T1000 (cell line): ENCODE measurements at places on chromosomes 16 and 17.

- no peak for DNase-seq
Measured at GRCh38 chr16:77064037-77064436, 127.0 kb upstream of the MON1B start.

DNA sequence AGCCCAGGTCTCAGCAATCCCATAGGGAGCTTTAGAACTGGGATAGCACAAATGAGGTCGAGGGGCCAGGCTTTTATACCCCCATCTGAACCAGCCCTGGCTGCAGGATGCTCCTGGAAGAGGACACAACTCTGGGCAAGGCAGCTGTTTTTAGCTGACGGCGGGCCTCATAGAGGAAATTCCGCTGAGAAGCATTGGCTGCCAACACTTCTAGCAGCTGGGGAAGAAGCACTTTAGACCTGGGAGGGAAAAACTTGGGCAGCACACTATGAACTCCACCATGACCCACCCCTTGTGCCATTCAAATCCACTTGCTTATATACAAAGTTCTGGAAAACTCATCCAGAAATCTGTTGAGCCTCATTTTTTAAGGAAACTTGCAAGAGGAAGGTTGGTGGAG, 5.0 kb downstream of the CCL11 start:
- DNase-seq = no peak

DNA sequence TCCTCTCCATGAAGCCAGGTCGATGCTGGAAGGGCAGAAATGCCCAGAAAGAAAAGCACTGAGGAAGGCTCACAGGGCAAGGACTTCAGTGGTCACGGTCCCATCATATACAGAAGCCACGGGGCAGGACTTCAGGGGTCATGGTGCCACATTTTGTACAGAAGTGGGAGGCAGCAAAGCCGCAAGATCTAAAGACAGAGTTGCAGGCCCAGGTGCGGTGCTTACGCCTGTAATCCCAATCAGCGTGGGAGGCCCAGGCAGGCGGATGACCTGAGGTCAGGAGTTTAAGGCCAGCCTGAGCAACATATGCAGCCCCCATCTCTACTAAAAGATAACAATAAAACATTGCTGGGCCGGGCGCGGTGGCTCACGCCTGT, 96.0 kb downstream of the NXN start:
- no peak for DNase-seq

- no peak for DNase-seq
Measured at GRCh38 chr16:1426734-1427471, 4.0 kb upstream of the PERCC1 start.

DNA sequence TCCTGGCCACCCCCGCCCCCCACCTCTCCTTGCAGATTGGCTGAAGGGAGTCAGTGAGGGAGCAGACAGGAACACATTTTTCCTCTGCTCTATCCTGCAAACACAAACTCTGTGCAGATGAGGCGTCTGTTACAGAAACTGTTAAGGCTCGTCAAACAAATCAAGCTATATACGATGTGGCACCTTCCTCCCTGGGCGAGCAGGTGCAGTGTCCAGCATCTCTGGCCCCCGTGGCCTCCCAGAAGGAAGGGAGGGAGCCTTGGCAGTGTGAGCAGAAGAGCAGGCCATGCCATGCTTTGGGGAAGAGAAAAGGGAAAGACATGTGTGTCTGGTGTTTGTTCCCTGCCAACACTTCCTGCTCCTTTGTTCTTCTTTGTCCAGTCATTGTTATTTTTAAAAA, 267.8 kb downstream of the UTP18 start:
- DNase-seq = no peak

DNA sequence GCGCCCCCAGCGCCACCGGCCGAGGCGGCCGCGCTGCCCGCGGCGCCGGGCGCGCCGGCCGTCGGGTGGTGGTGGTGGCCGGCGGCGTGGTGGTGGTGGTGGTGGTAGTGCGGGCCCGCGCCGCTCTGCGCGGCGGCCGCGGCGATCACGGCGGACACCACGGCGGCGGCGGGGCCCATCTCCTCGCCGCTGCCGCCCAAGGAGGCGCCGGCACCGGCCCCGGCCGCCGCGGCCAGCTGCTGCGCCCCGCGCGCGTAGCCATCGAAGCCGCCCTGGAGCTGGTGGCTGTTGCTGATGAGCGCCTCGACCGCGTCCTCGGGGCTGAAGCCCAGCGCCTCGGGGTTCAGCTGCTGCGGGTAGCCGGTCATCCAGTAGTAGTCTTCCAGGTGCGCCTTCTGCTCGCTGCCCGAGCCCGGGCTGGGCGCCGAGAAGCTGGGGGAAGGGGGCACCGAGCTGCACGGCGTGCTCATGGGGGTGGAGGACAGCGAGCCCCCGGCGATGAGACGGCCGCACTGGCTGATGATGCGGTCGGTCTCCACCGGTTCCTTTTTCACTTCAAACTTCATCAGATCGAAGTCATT, 1.2 kb downstream of the MAF start:
- no peak for DNase-seq

DNA sequence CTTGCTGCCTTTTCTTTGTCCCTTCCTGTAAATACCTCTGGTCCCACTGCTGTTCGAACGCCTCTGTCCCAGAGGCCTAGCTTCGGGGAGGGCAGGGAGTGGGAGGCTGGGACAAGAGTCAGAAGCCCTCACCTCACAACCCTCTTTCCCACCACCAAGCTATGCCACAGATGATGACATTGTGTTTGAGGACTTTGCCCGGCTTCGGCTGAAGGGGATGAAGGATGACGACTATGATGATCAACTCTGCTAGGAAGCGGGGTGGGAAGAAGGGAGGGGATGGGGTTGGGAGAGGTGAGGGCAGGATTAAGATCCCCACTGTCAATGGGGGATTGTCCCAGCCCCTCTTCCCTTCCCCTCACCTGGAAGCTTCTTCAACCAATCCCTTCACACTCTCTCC, 10.4 kb downstream of the ARRB2 start:
- no peak for DNase-seq

DNA sequence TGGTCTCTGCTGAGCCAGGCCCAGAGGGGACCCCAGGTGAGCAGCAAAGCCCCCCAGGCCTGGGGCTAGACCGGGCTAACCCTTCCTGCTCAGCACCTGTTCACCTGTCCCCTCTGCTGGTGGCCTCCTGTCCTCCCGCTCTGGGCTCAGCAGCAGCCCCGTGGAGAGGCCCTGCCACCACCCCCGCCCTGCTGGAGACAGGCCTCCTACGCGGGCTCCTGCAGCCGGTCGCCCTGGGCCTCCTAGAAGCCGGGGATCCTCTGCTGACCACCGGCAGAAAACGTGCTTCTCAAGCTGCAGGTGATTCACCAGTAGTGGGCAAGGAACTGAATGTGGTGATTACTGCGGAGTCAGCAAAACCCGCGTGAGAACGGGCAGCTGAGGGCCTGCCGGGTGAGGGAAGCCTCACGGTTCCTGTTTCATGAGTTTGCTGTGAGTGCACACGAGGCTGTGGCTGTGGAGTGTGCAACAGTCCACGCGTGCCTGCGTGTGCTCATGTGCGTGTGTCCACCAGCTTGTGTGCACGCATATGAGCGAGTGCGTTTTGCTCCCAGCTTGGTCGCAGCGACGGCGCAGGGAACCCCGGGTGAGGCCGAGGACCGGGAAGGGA, 792 bp downstream of the SECTM1 start:
- DNase-seq = peak; percentile 48

DNA sequence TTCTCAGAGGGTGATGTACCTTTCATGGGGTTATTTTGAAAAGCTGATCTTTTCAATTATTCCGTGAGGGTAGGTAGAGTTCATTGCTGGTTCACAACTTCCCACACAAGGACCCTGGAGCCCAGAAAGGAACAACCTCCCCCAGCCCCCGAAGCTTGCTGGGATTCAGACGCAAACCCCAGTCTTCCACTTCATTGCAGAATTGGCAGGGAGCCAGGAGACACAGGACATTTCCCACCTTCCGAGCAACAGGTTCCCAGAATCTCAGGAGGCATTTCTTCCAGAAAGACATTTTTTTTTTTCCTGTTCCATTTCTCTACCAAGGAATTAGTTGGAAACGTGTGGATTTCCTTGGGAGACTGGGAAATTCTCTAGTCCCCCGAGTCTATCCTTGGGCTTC, 106.1 kb downstream of the GP2 start:
- DNase-seq = no peak

GRCh38 chr16:23387666-23388065, 65.3 kb downstream of the COG7 start:
- DNase-seq = no peak

DNA sequence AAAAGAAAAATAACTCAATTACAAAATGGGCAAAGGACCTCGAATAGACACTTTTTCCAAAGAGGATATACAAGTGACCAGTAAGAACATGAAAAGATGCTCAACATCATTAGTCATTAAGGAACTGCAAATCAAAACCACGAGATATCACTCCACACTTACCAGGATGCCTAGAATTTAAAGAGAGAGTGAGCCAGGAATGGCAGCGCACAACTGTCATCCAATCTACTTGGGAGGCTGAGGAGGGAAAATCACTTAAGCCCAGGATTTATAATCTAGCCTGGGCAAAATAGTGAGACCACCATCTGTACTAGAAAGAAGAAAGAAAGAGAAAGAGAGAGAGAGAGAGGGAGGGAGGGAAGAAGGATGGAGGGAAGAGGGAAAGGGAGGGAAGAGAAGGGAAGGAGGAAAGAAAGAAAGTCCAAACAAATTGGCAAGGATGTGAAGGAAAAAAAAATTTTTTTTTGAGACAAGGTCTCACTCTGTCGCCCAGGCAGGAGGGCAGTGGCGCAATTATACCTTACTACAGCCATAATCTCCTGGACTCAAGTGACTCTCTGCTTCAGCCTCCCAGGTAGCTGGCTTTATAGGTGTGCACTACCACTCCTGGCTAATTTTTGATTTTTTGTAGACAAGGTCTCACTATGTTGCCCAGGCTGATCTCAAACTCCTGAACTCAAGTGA, 22.6 kb downstream of the TBX2 start:
- no peak for DNase-seq

DNA sequence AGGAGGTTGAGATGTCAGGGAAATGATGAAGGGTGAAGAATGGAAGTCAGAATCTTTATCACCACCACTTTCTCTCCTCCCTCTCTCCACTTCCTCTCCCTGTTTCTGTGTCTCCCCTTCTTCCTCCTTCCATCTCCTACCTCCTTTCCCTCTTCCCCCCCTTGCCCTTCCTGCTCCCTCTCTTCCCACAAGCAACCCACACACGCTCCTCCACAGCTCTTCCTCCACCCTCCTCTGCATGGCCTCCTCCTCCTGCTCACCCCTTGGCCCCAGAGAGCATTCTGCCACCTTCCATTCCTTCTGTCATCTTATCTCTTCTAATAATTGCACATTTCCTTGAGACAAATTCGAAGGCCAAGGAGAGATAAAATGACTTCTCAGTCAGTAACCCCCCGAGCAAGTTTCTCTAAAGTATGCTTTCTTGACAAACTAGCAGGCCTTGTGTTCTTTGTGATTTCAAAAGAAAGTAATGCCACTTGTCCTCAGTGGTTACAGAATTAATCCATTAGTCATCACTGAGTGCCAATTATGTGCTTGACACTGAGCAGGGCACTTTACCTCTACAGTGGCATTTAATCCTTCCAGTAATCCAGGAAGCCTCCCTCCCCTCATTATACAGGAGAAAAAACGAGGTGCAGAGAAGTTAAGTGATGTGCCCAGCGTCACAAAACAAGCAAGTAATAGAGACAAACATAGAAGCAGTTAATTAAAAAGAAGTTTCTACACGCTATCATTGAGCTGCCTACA, 72.3 kb upstream of the CCL1 start:
- DNase-seq = no peak

GRCh38 chr16:80936410-80936809, 70.3 kb downstream of the CMC2 start:
- no peak for DNase-seq

DNA sequence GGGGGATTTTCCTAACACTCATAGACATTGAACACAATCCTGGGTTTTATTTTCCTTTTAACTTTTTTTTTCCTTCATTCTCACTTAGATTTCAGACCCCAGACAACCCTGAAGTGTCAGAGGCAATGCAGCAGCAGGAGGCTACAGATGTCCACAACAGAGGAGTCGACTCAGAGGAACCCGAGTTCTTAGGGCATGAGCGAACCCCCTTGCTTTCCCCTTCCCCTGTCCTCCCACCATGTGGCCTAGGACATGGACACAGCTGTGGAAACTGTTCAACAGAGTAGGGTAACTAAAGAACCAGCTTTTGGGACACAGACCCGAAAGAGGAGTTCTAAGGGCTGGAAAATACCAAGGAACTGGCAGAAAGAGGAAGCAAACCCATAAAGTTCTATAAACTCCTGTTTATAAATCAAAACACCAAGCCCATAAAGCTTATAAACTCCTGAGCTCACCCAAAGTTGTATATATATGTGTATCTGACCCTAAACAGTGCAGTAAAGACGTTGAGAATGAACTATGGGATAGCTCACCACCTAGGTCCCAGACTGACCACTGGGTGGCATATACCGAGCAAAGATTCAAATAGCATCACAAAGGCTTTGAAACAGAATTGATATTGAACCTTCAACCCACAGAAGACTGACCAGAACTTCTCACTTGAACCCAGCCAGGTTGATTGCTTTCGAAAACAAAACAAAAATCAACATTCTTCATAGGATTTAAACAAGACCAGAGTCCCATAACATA, 33.9 kb downstream of the CMTM4 start:
- DNase-seq = no peak

GRCh38 chr16:88888461-88889387, 22.3 kb upstream of the PABPN1L start:
- DNase-seq = no peak

DNA sequence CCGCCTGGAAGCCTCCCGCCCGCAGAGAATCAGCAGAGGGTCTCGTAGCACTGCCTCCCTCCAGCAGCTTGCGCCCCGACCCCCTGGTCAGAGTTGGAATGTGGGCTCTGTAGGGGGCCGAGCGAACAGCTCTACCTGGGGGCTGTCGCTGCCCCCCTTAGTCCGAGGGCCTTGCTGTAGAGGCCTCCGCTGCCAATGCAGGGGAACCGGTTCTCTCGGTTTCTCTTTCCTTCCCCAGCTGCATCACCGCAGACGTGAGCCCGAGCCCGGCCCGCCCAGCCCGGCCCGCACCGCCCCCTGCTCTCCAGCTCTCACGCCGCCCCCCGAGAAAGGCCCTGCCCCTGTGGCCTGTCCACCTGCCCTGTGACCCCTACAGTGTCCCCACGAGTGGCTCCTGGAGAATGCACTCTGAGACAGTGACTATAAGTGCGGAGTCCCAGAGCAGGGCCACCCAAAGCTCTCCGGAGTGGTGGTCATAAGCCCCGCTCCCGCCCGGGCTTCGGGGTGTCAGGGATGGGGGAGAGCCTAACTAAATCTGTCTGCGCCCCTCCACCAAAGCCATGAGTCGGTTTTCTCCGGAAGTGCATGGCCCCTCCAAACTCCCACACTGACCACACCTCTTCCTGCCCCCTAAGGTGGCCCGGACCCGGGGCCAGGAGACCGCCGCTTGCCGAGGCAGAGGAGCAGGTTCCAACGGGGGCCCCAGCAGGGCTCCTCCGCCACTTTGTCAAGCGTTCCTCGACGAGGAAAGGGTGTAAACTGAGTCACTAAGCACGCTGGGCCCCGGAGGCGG, 1.7 kb downstream of the ARHGAP27 start:
- DNase-seq = no peak

- no peak for DNase-seq
Measured at GRCh38 chr16:14232106-14232864, 161.2 kb downstream of the MRTFB start.
